ENCODE measurements at places on chromosomes 3 and 15.

DNA sequence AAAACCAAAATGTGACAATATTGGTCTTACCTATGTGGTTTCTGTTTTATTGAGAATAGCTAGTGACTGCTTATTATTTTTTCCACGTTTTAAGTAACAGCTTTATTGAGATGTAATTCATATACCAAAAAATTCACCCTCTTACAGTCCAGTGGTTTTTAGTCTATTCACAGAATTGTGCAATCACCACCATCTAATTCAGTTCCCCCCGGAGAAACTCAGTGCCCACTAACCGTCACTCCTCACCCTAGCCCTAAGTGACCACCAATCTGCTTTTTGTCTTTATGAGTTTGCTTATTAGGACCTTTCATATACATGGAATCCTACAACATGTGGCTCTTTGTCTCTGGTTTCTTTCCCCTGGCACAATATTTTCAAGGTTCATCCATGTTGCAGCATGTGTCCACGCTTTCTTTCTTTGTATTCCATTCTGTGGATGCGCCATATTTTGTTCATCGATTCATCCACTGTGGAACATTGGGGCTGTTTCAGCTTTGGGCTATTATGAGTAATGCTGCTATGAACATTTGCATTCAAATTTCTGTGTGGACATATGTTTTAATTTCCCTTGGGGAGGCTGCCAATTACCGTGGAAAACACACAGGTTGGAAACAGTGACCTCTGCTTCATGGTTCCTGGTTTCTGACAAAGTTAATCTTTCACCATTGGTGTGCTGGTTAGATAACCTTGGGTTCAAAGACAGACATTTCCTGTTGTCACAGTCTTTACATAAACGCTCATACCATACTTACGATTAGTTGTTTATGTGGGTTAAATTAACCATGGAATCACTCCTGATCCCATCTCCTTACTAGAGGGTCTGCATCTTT, 3.2 kb upstream of the BCL2L10 start:
- DNase-seq: no peak

DNA sequence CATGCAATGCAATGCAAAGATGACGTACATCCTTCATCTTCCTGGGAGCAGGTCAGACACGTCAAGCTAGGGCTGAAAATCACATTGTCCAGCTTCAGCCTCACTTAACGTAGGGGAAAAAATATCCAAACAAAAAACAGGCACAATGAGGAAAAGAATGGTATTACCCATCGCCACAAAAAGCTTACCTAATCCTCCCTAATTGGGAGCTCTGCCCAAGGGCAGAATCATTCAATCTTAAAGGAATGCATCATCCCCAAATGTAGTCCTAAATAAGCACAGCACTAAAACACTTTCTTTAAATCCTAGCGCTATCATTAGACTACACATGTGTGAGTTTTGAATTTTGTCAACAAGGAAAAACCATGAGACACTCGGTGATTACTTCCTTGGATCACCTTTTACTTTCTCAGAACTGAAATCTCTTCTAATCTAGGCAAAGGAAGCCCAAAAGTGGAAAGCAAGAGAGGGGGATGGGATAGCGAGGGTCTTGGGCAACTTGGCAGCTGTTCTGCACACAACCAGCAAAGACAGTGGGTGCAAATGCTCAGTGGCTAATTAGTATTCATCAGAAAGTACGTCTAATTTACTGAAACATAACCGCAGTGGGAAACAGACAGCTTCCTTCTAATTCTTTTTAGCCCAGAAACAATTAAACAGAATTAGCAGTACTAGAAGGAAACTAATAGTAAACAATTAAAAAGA, 87.4 kb downstream of the ADAMTS9 start:
- no peak for DNase-seq

DNA sequence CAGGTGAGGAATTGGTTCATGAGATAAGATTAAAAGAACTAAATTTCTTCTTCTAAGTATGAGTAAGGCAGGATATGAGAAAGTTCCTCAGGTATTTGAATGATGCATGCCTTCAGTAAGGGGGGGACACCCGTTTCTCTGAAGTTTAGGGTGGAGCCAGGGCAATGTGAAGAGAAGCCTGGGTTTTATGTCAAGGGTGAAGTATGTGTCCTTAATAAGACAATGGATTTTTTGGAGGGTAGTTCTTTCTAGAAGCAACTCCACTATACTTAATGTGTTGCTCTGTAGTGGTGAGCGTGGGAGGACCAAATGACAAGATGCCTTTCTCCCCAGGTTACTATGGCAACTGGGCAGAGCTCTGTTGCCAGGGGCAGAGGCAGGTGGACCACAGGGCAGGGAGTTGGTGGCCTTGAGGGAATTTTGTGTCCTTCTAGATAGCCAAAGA, 44.0 kb downstream of the PHLDB2 start:
- no peak for DNase-seq

- no peak for DNase-seq
Observed at GRCh38 chr3:128095222-128095703, 28.3 kb downstream of the RUVBL1 start.

DNA sequence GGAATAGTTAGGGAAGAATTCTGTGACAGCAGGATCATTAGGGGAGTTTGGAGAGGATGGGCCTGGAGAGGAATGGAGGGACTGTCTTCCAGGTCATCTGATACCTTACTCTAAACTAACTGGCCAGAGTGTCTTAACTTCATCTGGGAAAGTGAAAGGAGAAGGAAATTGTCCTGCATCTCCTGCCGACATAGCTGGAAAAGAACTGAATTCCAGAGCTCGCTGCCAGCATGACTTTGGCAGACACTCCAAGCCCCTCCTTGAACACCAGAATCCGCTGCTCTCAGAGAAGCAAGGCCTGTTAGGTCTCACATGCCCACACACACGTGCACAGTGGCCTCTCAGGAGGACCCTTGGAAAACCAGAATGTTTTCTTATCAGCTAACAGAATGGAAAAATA, 10.5 kb downstream of the ABI3BP start:
- no peak for DNase-seq

DNA sequence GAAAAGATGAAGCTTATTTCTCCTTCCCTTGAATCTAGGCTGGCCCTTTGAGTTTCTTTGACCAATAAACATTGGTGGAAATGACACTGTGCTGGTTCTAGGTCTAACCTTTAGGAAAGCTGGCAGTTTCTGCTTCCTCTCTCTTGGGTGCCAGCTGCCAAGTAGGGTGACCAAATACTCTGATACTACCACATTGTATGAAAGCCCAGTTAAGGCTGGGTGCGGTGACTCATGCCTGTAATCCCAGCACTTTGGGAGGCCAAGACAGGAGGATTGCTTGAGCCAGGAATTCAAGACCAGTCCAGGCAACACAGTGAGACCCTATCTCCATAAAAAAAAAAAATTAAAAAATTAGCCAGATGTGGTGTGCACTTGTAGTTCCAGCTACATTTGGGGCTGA, 320.7 kb downstream of the ZNF621 start:
- no peak for DNase-seq

DNA sequence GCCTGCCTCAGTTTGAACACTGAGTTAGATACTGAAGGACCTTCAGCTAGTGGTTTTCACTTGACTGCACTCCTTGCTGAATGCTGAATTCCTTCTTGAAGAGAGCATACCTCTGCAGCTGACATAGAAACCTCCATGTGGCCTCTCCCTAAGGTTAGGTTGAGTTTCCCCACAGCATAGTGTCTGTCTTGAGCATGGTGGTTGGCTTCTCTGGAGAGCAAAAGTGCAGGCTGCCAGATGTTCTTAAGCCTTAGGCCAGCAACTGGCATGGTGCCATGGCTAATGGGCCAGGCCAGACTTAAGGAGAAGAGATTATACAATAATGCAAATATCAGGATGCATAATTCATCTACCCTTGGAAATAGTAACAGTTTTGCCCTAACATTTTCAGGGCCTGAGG, 545.6 kb upstream of the ZNF385D start:
- DNase-seq: no peak

- no peak for DNase-seq
Observed at GRCh38 chr3:43181202-43181821, 75.4 kb upstream of the POMGNT2 start.

DNA sequence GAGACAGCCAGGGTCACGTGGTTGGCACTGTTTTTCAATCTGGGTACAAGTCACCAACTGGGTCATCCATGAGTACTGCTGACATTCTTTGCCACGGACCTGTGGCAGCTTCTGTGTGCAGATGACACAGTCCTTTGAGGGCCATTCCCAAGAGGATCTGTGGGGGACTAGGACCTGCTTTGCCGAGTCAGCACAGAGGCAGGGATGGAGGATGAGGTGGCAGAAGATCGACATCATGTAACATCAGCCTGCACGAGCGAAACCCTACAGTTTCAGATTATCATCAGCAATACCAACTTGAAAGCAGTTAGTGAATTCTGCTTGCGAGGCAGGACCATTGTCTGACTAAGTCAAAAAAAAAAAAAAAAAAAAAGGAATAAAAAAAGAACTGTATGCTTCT, 227.7 kb downstream of the FOXP1 start:
- DNase-seq: no peak

GRCh38 chr3:66394019-66394752, 106.6 kb downstream of the LRIG1 start:
- no peak for DNase-seq

- no peak for DNase-seq
Observed at GRCh38 chr3:32336113-32336498, 55.5 kb upstream of the CMTM7 start.

- no peak for DNase-seq
Observed at GRCh38 chr3:58077596-58078285, 69.5 kb downstream of the FLNB start.

GRCh38 chr3:101676216-101676764, 642 bp downstream of the ZBTB11 start:
- DNase-seq: no peak

GRCh38 chr15:43520138-43520537, 2.7 kb downstream of the MAP1A start:
- DNase-seq: no peak

DNA sequence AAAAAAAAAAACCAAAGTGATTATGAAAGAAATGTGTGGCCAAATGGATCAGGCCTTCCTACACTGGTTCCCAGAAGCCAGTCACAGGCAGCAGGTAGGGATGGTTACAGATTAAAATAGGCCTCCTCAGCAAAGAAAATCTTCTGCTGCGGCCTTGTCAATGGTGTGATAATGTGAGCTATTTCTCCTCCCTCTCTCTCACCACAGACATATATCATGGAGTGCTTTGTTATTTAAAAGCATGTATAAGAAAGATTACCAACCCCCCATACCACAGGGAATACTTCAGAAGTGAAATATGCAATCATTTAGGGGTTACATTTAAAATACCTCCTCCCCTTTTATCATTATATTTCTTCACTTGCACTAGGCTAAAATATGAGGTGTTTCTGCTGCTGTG, 32.2 kb upstream of the LRTM1 start:
- no peak for DNase-seq

DNA sequence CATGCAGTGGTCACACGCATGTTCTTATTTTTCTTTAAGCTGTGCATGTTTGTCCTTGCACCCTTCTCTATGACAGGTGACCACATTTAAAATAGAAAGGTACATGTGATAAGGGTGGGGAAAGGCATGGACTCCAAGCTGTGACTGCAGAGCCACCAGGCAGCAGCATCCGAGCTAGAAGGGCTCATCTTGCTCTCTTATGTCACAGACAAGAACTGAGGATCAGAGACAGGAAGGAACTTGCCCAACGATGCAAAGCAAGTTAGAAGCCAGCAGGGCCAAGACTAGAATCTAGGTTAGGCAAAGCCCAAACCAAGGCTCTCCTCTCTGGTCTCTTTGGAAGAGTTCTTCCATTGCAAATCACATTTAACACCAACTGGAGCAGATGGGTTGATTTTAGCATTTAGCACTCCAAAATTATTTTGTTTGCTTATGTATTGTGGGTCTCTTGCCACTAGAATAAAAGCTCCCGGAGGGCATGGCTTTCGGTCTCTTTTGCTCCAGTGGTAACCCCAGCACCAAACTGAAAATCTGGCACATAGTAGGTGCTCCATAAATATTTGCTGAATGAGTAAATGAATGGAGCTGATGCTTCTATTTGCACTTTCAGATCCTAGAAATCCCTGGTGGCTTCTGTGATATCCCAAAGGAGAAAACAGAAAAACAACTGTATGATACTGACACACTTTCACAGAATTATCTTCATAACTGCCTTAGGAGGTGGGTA, 84.3 kb downstream of the IQSEC1 start:
- DNase-seq: no peak

DNA sequence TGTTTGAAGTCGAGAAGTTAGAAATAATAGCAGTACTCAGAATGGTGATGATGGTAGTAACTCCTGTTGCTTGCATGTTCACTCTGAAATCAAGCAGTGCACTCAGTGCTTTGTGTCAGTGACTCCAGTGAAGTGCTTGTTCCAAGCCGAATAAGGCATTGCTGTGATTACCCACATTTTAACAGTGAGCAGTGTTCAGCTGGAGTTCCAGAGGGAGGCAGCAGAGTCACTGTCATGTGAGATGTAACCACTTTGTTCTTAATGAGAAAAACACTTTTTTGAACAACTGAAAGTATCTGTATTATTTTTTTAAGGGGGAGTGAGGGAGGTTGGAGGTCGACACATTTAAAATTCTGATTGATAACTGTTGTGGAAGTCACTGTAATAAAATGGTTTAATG, 3.7 kb downstream of the MDFIC2 start:
- no peak for DNase-seq

DNA sequence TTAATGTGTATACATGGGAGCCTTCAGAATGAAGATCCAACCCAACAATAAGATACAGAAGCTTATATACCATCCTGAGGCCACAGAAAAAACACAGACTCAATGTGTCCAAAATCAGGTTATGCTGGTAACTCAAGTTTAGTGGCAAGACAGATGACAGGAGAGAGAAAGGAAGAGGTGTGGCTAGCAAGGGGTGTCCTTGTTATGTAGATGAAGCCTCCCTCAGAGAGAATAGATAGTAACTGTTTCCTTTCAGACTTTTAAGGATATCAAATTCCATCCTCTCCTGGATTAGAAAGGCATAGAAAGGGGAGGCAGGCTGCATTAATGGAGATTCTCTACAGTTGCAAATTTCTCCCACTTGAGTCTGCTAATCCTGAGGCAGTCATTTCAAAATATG, 447.4 kb downstream of the GABRB3 start:
- no peak for DNase-seq

DNA sequence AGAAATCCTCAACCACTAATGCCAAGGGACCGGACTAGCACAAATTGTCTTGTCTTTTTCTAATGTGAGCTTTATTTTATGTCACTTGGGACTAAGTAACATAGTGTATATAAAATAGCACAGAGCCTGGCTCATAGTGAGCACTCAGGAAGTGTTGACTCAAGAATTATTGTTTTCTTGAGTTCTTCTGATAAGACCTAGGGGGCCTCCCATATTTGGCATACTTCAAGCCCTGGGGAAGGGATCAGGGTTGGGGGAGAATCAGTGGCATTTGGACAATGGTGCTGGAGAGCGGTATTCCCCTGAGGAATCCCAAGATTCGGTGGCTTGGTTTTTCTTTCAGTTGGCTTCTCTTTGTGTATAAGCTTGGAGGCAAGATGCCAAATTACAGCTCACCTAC, 19.4 kb downstream of the ZNF80 start:
- DNase-seq: no peak

- DNase-seq: no peak
Observed at GRCh38 chr15:61025308-61025707, 203.8 kb downstream of the RORA start.

- no peak for DNase-seq
Observed at GRCh38 chr3:7447197-7447769, 586.4 kb downstream of the GRM7 start.

Measured in NCI-H187 treated with DMSO at 0.1 percent for 48 hours (cell line).